ENCODE measurements at places on chromosomes 11 and 22.
A peak's percentile ranks its signal among the peaks of the same experiment; 100 is the strongest.

- no peak for DNase-seq
Measured at GRCh38 chr11:6962673-6963072, 36.4 kb downstream of the ZNF215 start.

GRCh38 chr22:30885591-30885990 is 83.0 kb downstream of the MORC2 start:
- peak; percentile 22 for DNase-seq

GRCh38 chr11:70398834-70399680 is 728 bp downstream of the CTTN start:
- DNase-seq = no peak

DNA sequence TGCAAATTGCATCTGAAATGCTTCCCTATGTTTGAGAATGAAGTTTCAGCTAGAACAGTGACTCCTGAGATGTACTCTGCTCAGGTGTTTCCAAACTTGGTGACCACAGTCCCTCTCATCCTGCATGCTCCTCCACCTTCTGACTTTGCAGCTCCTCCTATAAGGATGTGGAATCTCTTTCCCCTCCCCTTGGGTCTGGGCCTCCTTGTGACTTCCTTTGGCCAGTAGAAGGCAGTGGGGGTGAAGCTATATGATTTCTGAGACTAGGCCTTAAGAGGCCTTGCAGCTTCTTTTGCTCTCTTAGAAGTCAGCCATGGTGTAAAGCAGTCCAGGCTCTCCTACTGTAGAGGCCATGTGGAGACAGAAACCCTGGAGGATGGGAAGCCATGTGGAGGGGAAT is 50.7 kb downstream of the CSF2RB start:
- DNase-seq = peak; percentile 22

GRCh38 chr11:43788421-43788820 is 92.2 kb upstream of the ALKBH3 start:
- peak; percentile 65 for DNase-seq

DNA sequence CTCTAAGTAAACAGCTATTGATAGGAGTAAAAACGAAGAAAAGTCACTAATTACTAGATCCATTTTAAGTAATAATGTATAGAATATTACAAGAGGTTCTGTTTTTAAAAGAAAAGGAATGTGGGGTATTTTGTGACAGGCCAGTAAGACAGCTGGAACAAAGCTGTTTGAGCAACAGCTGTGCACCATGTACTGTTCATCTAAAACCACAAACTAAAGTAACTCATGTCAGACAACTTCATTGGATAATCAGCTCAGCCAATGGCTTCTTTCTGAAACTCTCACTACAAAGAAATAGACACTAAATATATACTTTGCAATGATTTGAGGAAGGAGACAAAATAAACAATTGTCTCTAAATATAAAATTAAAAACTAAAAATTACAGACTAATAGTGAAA is 16.1 kb downstream of the RRAS2 start:
- DNase-seq = no peak

- no peak for DNase-seq
Measured at GRCh38 chr11:131465746-131466145, 95.3 kb downstream of the NTM start.

DNA sequence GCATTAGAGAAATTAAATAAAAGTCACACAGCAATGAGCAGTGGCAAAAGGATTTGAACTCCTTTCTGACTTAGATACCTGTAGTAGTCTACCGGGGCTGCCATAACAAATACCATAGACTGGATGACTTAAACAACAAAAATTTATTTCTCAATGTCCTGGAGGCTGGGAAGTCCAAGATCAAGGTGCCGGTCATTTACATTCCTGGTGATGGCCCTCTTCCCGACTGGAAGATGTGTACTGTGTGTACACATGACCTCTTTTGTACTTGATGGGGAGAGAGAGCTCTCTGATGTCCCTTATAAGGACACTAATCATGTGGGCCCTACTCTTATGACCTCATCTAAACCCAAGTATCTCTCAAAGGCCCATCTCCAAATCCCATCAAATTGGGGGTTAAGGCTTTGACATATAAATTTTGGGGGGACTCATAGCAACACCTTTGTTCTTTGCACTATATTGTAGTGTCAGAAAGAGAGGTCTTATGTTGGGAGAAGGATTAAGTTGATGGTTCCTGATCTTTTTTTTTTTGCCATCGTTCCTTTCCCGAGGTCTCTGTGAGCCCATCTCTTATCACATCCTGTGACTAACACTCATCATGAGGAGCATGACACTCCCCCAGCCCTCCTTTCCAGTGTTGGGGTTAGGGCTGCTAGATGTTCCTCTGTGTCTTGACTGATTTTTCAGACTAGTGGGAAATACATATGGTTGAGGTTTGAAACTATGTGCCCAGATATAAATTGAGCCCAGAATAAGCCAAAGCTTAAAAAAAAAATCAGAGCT is 104.3 kb downstream of the TRAF6 start:
- DNase-seq = peak; percentile 17

DNA sequence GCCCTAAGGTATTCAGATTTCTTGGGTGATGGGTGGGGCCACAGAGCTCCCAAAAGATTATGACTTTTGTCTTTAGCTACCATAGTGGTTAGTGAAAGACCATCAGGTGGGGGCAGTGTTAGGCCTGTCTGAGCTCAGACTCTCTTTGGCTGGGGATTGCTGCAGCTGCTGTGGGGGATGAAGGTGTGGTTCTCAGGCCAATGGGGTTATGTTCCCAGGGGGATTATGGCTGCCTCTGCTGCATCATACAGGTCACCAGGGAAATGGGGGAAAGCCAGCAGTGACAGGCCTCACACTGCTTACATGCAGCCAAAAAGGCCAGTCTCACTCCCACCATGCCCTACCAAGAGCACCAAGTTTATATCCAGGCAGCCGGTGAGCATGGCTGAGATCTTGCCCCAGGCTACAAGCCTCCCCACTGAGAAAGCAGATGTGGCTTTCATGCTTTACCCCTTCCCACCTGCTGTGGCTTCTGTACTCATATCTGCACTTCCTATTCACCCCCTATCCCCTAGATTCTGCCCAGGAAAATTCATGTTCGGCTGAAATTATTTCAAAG is 24.8 kb downstream of the CNTF start:
- DNase-seq = no peak

GRCh38 chr22:45883811-45884170 is 93.2 kb downstream of the WNT7B start:
- peak; percentile 48 for DNase-seq

- DNase-seq = no peak
Measured at GRCh38 chr11:18243783-18244362, 4.6 kb downstream of the SAA2 start.

DNA sequence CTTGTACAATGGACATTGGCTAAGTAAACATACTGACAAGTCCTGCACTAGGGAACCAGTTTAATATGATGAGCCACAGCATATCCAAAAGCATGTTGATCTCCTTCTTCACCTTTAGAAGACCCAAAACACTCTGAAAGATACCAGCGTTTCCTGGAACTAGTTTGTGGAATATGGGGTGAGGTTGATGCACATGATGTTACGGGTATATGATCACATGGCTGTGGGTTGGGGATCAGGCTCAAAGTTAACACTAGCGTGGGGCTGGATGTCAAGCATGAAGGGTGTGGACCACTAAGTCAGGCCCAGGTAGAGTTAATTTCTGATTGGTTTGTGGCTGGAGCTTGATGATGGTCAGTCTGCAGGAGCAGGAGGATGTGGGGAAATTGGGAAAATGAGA is 9.0 kb downstream of the IGLL5 start:
- no peak for DNase-seq

- no peak for DNase-seq
Measured at GRCh38 chr11:133753150-133753549, 92.2 kb downstream of the SPATA19 start.

- DNase-seq = peak; percentile 17
Measured at GRCh38 chr11:69138265-69138664, 17.5 kb upstream of the SMIM38 start.

DNA sequence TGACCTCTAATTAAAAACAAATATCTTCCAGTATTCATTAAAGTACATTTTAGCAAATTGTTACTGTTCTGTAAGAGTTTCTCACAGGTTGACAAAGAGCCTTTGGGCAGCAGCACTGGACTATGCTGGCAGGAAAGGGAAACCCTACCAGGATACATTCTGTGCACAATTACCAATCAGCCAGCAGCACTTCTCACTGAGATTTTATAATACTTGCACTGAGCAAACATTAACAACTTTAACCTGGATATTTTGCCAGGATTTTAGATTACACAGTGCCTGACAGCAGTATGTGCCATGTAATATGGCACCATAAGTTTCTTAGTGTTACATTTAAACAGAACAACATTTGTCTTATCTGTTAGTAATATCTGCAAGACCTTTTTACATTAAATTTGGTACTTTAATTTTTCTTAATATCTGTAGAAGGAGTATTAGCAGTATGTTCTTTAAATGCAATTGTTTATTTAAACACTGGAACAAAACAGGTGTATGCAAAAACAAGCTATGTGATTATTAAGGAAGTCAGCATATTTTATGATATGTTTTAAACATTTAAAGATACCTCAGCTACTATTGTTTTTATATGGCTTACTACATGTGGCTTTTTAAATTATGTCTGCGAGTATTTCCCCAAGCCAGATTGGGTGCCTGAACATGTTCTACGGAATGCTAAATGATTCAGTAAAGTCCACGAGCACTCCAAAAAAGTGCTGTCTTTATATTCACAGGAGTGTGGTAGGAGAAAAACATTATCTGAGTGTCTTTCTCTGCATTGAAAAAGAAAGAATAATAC is 699.0 kb upstream of the LUZP2 start:
- DNase-seq = no peak

GRCh38 chr11:109644152-109644551 is 222.2 kb downstream of the C11orf87 start:
- DNase-seq = no peak

GRCh38 chr11:122202161-122202950 is 86.3 kb upstream of the BLID start:
- DNase-seq = no peak

GRCh38 chr11:58121096-58121495 is 4.2 kb downstream of the OR9I1 start:
- DNase-seq = no peak

DNA sequence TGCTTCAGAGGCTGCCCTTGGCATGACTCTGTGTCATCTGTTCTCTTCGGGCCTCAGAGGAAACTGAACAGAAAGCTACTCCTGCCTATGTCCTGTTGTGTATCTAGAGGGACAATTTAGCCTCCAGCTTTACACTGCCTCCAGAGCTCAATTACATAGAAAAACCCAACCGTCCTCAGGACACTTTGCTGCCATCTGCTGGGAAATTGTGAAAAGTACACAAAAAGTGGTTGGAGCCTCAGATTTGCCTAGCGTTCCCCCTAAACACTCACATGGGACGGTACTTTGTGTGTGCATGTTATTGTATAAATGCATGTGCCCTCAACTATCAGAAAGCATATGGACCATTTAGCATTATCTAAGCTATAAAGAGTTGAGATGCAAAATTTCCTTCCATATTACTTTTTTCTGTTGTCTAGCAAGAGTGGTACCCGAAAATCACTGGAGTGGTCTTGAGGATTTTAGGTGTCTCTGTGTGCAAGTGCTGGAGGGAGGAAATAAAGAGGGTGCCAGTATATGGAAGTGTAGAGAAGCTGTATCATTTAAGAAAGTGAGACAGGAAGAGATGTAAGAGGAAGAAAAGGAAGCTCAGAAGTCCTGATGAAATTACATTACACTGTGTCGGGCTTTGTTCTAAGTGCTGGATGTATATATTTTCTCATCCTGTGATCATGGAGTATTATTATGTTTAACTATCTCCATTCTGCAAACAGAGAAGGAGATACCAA is 8.7 kb upstream of the MS4A4E start:
- no peak for DNase-seq

- no peak for DNase-seq
Measured at GRCh38 chr22:43326331-43327156, 16.6 kb downstream of the SCUBE1 start.

DNA sequence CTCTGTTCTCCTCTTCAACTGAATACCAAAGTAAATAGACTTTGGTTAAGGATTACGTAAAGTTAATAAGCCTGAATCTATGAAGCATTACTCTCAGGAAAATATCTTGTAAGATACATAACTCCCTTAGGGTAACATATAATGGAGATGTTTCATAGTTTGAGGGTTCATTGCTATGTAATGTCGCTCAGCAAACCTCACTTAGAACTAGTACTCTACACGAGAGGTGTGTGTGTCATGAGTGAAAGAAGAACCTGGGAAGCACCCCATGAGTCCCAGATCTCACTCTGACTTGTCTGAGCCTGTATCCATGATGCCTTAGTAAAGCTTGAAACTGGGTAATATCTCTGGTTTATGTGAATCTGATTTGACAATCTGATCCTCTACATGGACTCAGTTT is 429.5 kb upstream of the ANO3 start:
- DNase-seq = no peak

DNA sequence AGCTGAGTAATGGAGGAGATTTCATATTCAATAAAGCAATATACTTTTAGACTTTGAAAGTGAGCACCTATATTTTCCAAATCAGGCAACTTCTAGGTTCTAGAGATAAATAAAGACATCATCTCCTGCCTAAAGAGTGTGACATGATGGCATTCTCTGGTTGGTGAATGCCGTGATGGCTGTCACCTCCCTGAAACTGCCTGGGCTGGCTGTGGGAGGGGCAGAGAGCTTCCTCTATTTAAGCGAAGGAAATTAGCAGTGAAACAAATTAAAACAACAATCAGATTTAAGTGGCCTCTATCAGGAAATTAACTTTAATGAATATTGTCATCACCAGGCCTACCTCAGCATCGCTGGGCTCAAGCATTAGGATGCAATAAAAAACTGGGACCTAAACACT is 113.9 kb downstream of the ARL14EP start:
- no peak for DNase-seq

DNA sequence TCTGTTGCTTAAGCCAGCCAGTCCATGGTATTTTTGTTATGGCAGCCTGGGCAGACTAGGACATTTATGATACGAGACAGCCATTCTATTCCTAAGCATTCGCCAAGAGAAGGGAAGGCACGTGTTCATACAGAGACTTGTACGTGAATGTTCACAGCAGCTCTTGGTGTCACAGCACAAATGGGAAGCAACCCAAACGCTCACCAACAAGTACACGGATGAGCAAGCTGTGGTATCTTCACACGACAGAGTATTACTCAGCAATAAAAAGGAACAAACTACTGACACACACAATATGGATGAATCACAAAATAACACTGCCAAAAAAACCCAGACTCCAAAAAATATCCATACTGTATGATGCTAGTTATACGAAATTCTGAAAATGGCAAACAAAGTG is 85.1 kb downstream of the PHF21B start:
- DNase-seq = no peak

DNA sequence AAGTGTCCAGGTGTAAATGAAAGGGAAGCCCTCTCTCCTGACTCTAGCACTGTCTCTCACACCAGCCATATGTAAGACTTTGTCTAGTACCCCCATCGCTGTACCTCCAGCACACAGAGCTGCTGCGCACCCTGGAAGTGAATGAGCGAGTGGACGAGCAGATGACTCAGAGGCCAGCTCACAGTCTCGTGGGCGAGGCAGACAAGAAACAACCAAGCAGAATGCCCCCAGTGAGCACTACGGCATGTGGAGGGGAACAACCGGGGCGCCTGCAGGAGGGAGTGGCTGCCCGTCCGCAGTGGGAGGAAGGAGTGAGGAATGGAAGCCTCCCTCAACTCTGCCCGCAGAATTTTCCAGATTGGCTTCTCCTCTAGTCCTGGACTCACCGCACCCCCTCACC is 46.4 kb downstream of the MCM5 start:
- no peak for DNase-seq

- no peak for DNase-seq
Measured at GRCh38 chr11:118105657-118106305, 19.0 kb upstream of the SMIM35 start.

All from left forelimb (tissue), 1 donor.